ENCODE measurements at places on chromosomes 2 and 18.

DNA sequence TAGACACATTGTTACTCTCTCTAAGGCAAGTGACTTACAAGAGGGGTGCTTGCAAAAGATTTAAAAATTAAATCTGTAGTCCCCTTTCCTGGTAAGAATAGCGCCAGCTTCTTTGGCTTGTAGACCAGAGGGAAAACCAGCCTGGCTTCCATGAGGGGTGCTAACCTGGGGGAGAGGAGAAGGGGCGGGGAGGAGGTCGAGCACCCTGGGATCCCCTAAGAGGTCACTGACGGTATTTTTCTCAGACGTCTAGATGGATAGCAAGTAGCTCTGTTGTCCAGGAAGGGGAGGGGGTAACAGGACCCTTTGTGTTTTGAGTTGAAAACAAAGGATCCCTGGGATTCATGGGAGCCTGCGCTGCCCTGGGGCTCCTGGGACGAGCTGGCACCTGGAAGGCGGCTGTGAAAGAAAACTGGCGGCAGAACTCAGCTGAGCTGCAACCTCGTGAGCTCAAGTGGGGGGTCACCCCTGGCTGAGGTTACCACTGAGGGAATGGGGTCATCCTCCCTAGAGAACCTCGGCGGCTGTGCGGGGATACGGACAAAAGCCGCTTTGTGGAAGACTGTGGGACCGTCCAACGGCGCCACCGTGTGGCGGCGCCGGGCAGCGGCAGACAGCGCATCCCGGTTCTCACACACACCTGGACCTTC, 37.8 kb upstream of the MRPL19 start:
- DNase-seq = peak; percentile 65

DNA sequence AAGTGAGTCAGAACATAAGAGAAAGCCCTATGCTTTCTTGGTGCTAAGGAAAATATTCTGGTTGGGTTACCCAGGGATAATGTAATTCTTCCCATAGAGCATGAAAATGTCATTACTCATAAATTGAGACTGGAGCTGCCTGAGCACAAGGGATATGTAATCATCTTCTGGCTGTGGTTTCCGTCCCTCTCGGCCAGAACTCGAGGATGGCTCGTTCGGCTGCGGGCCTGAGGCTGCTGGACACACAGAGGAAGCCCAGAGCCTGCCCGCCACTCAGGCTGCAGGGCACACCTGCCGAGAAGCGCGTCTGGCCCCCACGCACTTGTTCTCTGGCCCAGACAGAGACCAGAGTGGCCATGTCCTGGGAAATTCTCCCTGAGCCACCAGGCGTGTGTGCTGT, 104.9 kb downstream of the ASAP2 start:
- DNase-seq = peak; percentile 12

GRCh38 chr2:189580241-189580651, 340 bp downstream of the SLC40A1 start:
- DNase-seq = peak; percentile 28

GRCh38 chr2:28359222-28360057, 33.2 kb upstream of the FOSL2 start:
- peak; percentile 59 for DNase-seq

GRCh38 chr2:217680381-217680780, 322.4 kb downstream of the TNS1 start:
- DNase-seq = no peak

- DNase-seq = peak; percentile 31
Measured at GRCh38 chr2:26429779-26430578, 28.3 kb downstream of the DRC1 start.
